D721Med (cell line): ENCODE measurements at places on chromosomes 4 and X.

- no peak for DNase-seq
Measured at GRCh38 chr4:102139132-102139573, 206.1 kb downstream of the SLC39A8 start.

DNA sequence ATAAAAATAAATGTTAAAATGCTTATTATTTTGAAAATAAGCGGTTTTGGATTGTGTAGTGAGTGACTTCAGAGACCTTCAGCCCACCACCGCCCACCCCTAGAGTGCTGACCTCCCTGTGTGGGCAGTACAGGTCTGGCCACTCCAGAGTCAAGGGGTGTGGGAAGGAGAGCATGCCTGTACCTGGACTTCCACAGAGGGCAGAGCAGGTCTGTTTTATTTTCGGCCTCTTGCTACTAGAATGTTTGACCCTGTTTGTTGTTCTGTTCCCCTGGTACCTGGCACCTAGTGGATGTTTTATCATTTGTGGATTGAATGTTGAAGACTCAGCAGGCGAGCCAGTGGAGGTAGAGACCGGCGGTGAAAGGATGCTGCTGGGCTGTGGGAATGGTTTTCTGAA, 14.3 kb downstream of the PIGG start:
- no peak for DNase-seq

DNA sequence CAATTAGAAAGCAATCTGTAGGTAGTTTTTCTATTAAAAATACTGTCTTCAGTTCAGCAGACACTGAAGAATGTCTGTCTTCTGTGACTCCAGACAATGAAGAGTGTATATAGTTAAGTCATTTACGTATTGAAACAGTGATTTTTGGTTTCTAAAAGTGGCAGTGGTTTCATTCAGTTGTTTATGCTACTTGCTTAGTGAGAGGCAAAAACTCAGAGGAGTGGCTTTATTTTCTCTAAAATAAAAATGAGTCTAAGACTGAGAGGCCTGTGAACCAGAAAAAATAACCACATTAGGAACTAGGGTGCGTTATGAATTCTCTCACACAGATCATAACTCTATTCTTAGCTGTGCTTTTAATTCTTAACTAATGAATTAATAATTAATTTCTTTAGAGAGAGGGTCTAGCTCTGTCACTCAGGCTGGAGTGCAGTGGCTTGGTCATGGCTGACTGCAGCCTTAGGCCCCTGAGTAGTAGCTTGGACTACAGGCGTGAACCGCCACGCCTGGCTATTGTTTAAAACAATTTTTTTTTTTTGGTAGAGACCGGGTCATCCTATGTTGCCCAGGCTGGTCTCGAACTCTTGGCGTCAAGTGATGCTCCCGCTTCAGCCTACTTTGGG, 31.4 kb downstream of the FREM3 start:
- DNase-seq, result no peak

DNA sequence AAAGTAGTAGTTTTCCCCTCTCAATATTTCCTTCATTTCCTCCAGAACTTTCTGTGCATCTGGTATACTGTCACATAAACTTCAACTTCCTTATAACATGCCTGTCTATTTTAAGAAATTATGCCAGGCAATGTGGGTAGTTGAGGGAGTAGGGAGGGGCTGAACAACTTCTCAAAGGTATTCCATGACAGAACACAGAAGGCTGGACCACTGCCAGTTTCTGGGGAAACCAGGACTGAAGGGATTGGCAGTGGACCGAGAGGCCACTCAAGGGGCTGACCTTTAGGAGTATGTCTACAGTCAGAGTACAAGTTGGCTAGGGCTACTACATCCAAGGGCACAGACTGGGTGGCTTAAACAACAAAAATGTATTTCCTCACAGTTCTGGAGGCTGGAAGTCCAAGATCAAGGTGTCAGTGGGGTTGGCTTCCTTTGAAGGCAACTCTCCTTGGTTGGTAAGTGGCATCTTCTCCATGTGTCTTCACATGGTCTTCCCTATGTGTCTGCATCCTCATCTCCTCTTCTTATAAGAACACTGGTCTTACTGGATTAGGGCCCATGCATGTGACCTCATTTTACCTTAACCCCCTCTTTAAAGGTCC, 6.9 kb downstream of the SH3RF1 start:
- DNase-seq, result no peak

DNA sequence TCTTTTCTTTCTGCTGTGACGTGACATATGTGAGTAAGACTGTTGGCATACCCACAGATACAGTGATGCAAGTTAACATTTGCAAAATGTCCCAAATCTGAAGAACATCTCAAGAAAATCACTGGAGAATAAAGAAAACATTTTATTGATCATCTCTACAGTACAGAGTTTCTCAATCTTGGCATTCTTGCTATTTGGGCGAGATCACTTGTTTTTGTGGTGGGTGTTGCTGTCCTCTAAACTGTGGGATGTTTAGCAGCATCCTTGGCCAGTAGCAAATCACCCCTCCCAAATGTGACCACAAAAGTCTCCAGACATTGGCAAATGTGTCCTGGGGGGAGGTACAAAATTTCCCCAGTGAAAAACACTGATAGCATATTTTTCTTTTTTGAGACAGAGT, 28.8 kb downstream of the AMELX start:
- DNase-seq, result no peak
